ENCODE measurements at places on chromosomes 2 and 18.
A peak's percentile ranks its signal among the peaks of the same experiment; 100 is the strongest.

DNA sequence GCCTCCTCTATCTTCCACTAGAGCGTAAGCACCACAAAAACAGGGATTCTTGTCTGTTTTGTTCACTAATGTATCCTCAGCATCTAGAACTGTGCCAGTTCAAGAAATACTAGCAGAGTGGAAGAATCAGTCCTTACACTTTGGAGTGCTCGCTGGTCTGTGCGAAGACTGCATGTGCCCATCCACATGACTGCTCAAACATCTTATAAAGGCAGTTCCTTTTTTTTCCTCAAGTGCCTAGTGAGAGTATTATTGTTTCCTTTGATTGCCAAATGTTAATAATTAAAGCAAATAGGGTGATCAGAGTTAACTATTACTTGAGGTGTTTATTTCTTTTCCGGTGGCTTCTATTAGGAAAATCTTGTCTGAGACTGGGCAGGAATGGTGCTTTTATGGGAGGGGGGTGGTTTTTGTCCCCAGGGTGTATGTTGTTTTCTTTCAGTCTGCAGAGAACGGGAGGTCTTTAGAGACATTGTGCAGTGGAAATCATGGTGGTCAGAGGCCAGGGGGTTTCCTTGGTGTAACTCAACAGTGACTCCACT, 45.6 kb upstream of the ITGB6 start:
- no peak for DNase-seq

DNA sequence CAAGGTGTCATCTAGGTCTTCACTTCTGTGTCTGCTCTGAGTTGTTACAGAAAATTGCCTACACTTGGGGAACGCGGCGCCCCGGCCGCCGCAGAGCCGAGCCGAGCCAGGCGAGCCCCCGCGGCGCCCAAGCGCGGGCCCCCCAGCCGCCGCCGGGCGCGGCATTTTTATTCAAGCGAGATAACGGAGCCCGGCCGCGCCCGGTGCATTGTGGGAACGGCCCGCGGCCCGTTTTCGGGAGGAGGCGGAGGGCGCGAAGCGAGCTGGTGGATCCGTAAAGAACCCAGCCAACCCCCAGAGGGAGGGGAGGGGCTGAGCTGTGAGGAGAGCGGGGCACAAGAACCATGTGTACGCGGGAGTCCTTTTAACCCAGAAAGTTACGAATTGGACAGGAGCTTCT, 191.8 kb downstream of the FTCDNL1 start:
- DNase-seq = peak; percentile 12

GRCh38 chr2:20540587-20541293, 93.9 kb downstream of the RHOB start:
- DNase-seq = no peak

GRCh38 chr2:127770973-127771735, 39.8 kb downstream of the WDR33 start:
- no peak for DNase-seq

DNA sequence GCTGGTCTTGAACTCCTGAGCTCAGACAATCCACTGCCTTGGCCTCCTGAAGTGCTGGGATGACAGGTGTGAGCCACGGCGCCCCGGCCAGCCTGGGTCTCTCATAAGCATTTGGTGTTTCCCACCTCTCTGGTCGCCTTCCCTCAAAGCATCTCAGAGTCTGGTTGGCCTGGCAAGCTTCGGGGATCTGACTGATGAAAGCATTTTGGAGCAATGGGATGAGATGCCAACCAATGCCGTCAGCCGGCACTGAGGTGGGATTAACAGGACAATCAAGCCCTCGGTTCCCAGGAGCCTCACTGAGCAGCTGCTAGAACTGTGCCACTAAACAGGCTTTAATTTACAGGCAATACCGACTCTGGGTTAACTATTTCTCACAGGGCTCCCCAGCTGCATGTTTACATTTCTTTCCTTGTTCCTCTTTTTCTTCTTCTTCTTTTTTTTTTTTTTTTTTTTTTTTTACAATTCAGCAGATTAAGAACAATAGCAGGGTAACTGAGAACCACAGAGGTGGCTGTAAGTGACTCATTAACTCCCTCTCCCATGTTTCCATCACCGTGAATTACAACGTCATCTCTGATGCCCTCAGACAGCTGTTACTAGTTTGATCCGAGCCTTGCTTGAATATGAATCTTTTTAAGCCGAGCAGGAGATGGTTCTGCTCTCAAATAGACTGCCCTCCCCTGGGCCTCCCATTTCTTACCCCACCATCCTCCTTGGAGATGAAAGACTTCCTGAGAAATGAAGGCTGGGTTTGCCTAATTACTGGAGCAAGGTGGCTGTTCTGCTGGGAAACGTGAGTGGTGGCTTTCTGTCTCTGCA, 37.9 kb downstream of the ODC1 start:
- no peak for DNase-seq

DNA sequence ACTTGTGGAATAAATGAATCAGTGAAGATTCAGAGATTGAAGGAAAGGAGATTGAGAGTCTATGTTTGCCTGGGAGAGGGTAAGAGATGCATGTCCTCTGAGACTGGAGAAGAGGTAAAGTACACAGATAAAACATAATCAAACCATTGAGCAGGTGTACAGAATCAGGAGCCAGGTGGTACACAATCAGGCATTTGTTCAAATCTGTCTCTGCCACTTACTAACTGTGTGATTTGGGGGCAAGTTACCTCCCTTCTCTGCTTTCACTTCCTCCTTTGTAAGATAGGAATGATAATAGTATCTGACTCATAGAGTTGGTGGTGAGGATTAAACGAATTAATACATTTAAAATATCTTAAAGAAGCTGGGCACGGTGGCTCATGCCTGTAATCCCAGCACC, 94.0 kb downstream of the CDK15 start:
- DNase-seq = no peak

GRCh38 chr2:211982162-211982561, 556.4 kb downstream of the ERBB4 start:
- no peak for DNase-seq

GRCh38 chr2:41870265-41870585, 177.6 kb upstream of the PKDCC start:
- no peak for DNase-seq

- DNase-seq = no peak
Measured at GRCh38 chr2:188609321-188610049, 317.8 kb downstream of the GULP1 start.

All from activated CD4-positive, alpha-beta T cell treated with anti-CD3 and anti-CD28 coated beads, Interleukin-2, amount 50 U/mL, for 48 hours (primary cell).